ENCODE measurements at places on chromosomes 4 and X.

DNA sequence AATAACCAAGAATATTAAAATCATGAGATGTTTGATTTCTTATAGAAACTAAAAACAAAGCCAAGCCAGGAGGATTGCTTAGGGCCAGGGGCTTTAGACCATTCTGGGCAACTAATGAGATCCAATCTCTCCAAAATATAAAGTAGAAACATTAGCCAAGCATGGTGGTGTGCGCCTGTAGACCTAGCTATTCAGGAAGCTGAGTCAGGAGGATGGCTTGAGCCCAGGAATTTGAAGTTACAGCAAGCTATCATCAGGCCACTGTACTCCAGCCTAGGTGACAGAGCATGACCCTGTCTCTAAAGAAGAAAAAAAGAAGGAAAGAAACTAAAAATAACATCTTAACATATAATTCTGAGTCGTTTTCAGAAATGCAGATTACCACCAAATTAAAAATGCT lies 96.7 kb downstream of the NAF1 start:
- no peak for DNase-seq

DNA sequence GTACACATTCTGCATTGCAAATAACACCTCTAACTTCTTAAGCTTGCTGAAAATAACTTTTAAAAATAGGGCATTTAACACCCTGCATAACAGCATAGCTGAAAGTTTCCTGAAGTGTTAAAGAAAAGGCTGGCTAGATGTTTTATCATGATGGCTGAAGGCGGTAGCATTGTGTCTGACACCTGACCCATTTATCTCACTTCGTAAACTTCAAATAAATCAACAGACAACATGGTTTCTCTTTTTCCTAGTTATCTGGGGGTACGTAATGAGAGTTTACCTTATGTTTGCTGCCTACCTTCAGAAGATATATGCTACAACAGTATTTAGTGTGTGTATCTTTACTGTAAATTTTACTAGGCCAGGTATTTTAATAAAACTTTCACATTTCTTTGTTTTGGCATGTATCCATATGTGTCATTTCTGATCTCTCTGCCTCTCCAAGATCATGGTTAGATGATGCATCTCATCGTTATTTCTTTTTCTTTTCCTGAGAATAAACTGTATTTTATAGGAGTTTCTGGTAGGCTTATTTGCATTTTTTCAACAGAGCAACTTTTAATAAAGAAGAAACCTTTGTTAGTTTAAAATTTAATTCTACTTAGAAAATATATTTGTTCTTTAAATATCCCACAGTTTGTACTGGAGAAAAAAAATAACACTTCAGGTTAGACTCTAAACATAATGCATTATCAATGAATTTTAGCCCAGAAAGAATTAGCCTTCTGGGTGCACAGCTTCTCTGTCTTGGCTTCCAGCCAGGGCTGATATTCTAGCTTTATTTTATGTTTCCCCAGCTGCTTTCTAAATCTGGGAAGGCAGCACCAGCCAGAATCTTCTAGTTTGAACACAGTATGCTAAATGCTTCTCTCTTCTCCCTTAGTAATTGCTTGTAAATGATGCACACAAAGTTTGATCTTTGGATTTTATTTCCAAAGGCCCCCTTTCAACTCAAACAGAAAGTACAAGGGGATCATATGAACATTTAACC lies 2.9 kb downstream of the NDST4 start:
- DNase-seq: no peak

DNA sequence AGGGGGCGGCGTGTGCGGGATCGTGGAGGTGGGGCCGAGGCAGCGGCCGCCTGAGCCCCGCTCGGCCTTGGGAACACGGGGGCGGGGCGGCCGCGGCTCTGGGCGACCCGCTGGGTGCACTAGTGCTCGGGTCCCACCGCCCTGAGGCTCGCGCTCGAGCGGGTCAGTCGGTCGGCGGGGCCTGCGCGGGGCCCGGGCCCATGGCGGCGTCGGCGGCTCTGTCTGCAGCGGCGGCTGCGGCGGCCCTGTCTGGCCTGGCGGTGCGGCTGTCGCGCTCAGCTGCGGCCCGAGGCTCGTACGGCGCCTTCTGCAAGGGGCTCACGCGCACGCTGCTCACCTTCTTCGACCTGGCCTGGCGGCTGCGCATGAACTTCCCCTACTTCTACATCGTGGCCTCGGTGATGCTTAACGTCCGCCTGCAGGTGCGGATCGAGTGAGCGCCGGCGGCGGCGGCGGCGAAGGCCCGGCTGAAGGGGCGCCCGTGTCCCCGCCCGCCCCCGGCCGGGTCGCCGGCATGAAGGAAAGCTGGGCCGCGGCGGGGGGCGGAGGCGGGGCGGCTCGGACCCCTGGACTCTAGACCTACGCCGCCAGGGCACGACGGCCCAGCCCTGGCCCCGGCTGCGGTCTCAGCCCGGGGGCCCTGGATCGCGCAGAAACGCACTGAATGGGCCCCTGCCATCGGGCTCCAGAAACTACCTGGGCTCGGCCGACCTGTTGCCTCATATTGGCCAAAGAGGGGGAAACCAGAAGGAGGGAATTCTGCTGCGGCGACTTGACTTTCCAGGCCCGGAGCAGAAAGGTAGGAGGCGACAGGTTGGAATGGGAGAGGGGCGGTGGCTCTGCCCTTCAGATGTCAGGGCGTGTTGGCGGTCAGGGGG lies at the start of gene SMIM10L2A:
SMIM10L2A (plus strand) TSS at position 13 of the 878 bp plus-strand sequence; CDS start at position 201, 188 bp downstream.
- no peak for DNase-seq

DNA sequence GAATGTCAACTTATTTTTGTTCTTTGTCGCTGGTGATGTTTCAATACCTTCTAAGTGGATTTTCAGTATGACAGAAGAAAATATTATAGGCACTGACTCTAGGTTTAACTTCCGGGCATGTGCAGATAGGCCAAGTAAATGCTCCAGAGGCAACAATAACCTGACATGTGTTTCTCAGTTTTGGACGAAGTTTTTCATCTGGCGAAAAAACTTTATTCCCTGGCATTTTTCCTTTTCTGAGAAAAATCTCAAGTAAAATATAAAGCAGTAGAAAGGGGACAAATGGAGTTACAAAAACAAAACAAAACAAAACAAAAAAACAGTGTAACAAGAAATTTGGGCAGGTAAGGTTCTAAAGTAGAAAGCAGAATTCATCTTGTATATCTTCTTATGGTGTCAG lies 173.5 kb downstream of the ANTXR2 start:
- DNase-seq: no peak

GRCh38 chr4:150816491-150816890 lies 198.6 kb downstream of the LRBA start:
- DNase-seq: no peak
